ENCODE measurements at places on chromosomes 5 and 9.

GRCh38 chr9:93267681-93268505 lies 84.0 kb downstream of the WNK2 start:
- DNase-seq: no peak

GRCh38 chr9:119298076-119298853 lies 71.0 kb downstream of the BRINP1 start:
- DNase-seq: no peak

GRCh38 chr9:136643596-136644342 lies 18.9 kb upstream of the EGFL7 start:
- no peak for DNase-seq

- DNase-seq: peak; percentile 29
Measured at GRCh38 chr5:26761045-26761444, 277.3 kb downstream of the CDH9 start.

DNA sequence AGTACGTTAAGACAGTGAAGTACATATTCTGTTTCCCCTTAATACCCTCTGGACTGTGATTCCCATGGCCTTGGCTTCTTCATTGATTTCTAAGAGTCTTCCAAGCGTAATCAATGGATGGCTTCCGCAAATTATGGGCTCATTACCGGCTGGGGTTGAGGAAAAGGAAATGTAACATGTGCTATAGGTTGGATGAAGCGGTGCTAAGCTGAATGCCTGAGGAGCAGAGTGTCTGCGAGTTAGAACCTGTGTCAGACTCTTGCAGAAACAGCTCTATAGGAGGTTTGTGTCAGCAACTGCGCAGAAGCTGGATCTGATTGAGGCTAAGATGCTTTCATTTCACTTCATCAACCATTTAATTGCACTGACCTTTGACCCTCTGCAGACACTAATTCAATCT lies 114.3 kb upstream of the CDH18 start:
- DNase-seq: no peak

DNA sequence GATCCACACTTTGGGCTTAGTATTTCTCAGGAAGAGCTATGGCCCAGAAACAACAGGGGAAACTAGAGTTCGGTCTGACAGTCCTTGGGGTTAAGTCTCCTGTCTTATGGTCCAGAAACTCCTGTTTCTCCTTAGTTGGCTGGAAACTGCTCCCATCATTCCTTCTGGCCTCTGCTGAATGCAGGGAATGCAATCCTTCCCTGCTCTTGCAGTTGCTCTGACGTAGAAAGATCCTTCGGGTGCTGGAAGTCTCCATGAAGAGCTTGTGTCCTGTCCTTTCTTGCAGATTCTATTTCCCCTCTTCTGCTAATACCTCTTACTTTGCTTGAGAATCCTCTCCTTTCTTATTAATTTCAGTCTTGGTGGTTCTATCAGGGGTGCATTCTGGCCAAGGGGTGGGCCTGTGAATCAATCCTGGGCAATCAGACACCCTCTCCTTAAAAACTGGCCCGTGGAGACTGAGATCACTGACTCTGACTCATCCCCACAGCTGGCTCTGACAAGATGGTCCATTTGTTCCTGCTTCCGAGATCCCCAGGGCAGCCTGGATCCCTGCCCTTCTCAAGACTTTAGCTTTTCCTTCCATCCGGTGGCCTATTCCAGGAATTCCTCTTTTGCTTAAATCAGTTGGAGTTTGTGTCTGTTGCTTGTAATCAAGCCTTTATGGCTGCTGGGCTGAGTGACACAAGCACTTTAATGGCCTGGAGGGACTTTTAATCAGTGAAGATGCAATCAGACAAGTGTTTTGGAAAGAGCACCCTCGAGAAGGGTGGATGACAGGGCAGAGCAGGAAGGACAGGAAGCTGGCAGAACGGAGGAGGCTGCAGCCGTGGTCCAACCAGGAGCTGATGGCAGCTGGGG lies 23.7 kb downstream of the PTGS1 start:
- DNase-seq: no peak

- DNase-seq: no peak
Measured at GRCh38 chr5:152632360-152632759, 227.3 kb upstream of the NMUR2 start.

DNA sequence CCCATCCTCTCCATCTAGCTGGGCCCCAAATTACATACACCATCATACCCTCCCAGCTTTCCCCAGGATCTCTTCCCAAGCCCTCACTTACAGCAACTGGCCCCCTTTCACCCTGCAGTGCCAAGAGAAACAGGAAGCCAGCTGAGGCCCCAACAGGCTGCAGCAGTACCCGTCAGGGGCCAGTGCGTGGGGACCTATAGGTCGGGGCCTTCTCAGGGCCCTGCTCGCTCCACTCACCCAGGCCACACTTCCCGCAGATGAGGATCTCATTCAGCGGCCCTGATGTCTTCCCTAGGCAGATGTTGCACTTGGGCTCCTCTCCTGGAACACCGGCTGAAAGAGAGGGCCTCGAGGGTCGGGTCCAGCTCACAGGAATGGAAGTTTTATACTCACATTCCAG lies 6.8 kb downstream of the PHF19 start:
- no peak for DNase-seq

- DNase-seq: no peak
Measured at GRCh38 chr9:35703906-35704672, 14.4 kb upstream of the TPM2 start.

DNA sequence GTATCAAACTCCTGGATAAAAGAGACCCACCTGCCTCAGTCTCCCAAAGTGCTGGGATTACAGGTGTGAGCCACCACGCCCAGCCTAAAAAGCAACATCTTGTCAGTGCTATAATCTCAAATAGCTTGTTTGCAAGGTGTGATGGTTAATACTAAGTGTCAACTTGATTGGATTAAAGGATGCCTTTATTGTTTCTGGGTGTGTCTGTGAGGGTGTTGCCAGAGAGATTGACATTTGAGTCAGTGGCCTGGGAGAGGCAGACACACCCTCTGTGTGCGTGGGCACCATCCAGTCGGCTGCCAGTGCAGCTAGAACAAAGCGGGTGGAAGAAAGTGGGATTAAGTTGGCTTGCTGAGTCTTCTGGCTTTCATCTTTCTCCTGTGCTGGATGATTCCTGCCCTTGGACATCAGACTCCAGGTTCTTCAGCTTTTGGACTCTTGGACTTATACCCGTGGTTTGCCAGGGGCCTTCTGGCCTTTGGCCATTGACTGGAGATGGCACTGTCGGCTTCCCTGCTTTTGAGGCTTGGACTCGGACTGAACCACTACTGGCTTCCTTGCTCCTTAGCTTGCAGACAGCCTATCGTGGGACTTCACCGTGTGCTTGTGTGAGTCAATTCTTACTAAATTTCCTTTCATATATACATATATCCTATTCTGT lies 28.1 kb downstream of the TARS1 start:
- DNase-seq: no peak

- DNase-seq: peak; percentile 18
Measured at GRCh38 chr9:108854094-108854493, 1.7 kb downstream of the ACTL7B start.

- no peak for DNase-seq
Measured at GRCh38 chr5:42825422-42826148, 13.9 kb upstream of the SELENOP start.

DNA sequence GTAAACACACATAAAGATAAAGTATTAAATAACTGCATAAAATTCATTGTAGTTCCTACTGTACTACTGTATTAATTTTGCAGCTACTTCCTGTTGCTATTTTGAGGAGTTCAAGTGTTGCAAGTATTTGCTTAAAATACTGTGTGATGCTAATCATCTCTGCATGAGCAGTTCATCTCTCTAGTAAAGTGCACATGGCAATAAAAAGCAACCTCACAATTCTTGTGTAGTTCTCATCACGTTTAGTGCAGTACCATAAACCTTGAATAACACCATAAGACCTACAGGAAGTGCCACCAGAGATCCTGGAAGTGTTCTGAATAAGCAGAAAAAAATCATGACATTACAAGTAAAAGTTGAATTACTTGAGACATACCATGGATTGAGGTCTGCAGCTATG lies 34.6 kb downstream of the CPLANE1 start:
- DNase-seq: no peak

DNA sequence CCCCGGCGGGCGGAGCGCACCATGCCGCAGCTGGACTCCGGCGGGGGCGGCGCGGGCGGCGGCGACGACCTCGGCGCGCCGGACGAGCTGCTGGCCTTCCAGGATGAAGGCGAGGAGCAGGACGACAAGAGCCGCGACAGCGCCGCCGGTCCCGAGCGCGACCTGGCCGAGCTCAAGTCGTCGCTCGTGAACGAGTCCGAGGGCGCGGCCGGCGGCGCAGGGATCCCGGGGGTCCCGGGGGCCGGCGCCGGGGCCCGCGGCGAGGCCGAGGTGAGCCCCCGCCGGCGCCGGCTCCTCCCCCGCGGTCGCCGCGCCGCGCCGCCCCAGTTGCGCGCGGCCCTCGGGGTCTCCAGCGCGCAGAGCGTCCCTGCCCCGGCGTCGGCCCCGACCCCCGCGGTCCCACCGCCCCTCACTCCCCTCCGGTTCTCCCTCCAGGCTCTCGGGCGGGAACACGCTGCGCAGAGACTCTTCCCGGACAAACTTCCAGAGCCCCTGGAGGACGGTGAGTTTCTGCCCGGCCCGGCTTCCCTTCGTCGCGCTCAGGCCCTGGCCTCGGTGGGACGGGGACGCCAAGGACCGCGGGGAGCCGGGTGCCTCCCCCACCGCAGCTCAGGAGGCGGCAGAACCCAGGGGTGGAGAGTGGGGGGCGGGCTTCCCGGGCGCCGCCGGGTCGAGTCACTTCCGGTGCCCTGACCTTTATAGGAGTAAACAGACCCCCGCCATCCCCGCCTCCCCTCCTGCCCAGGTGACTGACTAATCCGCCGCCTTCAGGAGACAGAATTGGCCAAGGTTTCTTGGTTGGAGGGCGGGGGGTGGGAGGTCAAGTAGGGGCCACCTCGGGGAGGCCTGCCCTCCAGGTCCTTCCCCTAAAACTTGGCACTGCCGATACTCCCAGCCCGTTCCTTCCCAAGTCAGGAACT lies 665 bp downstream of the TCF7 start:
- DNase-seq: peak; percentile 42

GRCh38 chr5:16784088-16784487 lies 152.0 kb downstream of the MYO10 start:
- DNase-seq: no peak

DNA sequence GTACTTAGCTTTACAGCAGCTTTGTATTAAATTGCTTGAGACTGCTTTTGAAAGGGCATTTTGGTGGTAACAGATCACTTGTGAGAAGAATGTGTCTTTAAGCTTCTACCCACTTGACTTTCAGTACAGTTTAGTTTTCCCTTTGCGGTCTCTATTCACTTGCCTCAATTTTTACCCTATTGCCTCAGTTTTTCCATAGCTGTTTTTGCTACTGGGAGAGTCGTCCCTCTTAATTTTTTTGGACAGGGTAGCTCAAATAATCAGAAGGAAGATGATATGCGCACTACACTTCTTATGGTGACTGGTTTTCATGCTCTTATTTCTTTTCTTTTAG lies 18.8 kb downstream of the UGCG start:
- DNase-seq: no peak

- no peak for DNase-seq
Measured at GRCh38 chr9:87611776-87612175, 114.1 kb downstream of the DAPK1 start.

DNA sequence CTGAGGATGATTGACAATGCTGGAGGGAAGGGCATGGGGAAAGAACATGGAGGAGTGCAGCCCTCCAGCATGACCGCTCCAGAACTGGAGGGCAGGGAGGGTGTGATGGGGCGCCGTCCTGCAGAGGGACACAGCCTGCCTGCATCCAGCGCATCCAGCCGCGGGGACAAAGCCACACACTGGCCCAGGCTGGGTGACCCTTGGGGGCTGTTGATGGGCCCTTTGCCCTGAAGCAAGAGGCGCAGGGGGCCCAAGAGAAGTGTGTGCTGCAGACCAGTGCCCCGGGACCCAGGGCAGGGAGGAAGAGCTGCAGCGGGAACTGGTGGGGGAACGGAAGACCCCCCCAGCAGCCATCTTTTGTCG lies 169.8 kb upstream of the PPP1R26 start:
- no peak for DNase-seq

DNA sequence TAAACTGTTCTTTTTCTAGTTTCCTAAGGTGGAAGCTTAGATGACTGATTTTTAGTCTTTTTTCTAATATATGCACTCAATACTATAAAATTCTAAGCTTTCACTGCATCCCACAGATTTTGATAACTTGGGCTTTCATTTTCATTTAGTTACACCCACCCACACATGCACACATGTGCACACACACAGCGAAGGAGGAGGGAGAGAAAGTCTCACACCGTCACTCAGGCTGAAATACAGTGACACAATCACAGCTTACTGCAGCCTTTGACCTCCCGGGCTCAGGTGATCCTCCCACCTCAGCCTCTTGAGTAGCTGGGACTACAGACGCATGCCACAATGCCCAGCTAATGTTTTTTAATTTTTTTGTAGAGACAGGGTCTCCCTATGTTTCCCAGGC lies 96.5 kb downstream of the SMIM23 start:
- DNase-seq: no peak

GRCh38 chr5:39934830-39935229 lies 510.1 kb upstream of the DAB2 start:
- DNase-seq: no peak

- no peak for DNase-seq
Measured at GRCh38 chr5:167593329-167594060, 698.0 kb upstream of the WWC1 start.

DNA sequence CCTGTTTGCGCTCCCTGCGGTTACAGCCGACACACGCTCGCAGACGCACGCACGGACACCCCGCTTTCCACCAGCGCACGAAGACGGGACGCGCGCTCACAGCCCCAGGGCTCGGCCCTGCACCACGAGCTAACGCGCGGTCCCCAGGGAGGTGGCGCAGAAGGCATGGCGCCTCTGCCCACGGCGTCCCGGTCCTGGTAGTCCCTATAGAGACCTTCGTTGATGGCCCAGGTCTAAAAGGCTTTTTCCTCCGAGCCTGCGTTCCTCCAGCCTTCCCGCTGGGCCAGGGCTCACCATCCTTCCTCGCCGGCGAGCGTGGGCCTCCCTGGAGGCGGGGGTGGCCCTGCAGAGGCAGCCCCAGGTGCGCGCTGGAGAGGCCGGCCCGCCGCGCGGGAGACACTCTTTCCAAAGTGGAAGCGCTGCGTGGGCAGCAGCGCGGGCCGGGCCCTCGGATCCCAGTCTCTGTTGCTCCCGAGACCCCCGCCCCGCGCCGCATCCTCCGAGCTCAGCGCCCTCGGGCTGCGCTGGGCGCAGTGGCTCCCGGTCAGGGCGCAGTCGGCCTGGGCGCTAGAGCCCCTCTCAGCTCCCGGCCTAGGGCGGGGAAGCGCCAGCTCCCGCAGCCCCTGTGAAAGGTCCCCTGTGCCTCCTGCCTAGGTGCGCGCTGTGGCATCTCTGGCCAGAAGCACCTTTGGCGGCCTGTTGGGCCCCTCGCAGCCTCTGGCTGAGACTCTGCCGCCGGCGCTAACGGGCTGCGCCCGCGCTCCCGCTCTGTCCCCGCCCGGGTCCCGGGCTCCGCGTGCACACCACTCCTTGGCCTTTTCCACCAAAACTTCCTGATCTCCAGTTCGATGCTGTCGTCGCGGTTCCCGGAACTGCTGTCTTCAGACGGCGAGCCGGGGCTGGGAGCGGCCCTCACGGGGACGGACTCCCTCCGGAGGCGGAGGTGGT lies 31.9 kb upstream of the FANCC start:
- no peak for DNase-seq

GRCh38 chr9:115117999-115118878 lies at the start of gene TNC:
Gene TNC (minus strand): TSS chr9:115118157. CDS start chr9:115091018, 27,139 bp downstream.
- DNase-seq: peak; percentile 37

GRCh38 chr9:115106642-115107041 lies 11.3 kb downstream of the TNC start:
- DNase-seq: no peak

GRCh38 chr5:109880907-109881685 lies 191.4 kb downstream of the MAN2A1 start:
- DNase-seq: no peak

GRCh38 chr9:71859939-71860338 lies 51.1 kb downstream of the ABHD17B start:
- DNase-seq: no peak

Measured in HT-29 (cell line).